LNCaP clone FGC (cell line): ENCODE measurements at places on chromosomes 5 and 9.

DNA sequence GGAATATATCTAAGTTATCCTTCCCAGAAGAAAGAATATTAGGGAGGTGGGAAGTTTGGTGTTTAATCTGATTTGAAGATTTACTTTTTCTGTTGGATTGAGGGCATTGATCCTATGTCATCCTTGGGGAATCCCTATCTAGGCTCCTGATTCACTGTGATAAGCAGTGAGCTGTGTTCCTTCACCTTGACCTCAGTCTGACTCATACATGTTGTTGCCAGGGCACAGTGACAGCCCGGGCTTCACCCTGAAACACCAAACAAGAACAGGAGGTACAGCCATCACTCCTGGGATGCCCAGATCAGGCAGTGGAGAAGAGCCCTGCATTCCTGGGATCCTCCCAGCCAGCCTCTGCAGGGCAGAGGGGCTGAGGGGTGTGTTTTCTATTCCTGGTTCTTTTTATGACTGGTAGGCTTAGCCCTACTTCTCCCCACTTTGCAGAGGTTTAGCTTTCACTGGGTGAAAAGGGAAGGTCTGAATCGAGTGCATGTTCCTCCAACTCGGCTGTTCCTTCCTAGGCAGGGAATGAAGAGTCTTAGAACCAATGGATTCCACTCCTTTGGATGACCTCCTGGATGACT, 3.1 kb upstream of the FAM53C start:
- no peak for DNase-seq

- DNase-seq: no peak
These were observed 47.2 kb upstream of the CXCL14 start for GRCh38 chr5:135625961-135626360.

DNA sequence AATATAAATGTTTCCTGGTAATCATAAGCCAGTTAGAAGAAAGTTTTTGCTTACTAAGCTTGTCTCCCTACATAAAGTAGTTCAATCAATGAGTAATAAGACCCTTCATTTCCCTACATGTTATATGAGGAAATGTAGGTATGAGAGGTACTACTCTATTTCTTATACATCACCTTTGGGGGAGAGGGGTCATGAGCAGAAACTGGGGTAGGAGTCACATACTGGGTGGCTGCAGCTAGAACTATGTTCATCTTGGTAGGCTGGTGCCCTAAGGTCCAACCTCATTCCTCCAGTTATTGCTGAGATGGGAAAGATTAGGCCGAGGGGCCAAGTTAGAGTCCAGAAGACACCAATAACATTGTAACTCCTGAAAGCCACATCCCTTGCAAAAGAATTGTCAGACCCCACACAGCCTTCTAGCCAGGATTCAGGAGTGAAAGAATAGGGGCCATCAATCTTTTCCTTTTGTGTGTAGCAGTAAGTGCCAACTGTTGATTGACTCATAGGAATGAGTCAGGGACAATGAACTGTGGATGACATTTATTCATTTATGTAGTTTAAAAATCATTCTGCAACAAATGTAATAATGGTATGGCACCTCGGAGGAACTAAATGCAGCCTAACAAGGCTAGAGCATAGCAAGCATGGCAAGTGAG, 21.6 kb upstream of the SREK1 start:
- no peak for DNase-seq

DNA sequence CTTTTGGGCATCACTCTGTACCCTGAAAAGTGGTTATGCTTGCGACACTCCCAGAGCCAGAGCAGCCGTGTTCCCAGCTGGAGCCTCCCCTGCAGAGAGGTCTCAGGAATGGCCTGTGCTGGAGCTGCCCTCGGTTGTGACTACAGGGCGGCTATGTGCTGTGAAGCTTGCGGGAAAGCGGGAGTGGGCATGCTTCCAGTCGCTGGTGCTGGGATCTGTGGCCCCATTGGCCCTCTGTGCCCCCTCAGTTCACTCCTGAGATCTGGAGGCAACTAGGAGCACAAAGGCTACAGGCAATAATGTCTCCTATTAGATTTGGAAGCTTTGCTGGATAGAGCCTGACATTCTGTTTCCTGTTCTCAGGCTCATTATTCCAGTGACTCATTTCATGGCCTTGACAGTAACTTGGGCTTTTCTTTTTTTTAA, 56.9 kb downstream of the GPR107 start:
- DNase-seq: no peak
